ENCODE measurements at places on chromosomes 5 and 9.
A peak's percentile ranks its signal among the peaks of the same experiment; 100 is the strongest.

GRCh38 chr9:128254855-128255759, 20.7 kb downstream of the GOLGA2 start:
- peak; percentile 22 for DNase-seq

GRCh38 chr5:55894135-55894534, 43.0 kb downstream of the IL31RA start:
- DNase-seq = no peak

DNA sequence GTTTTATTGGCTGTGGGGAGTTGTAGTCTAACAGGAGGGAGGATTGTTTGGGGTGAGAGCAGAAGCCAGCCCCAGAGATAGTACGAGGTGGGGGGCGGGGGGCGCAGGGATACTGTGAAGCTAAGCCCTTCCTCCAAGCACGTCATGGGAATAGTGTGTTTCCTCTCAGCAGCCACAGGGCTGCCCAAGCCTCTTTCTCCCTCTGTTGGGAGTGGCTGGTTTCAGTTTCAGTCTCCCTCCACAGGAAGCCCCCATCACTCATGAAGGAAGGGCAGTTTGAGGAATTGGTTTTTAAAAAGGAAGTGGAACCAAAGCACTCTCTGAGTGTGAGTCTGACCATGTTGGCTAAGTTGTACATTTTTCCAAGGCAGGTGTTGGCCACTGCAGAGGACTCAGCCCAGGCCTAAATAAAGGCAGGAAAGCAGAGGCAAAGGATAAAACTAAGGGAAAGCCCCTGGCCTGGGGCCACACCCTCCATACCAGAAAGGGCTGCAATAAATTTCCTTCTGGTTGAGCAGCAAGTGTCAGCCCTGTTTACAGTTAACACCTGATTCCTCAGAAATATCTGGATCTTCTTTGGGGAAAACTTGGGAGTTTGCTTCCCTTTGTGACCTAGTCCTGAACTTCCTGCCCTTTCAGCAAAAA, 3.2 kb downstream of the RAB24 start:
- DNase-seq = peak; percentile 77

DNA sequence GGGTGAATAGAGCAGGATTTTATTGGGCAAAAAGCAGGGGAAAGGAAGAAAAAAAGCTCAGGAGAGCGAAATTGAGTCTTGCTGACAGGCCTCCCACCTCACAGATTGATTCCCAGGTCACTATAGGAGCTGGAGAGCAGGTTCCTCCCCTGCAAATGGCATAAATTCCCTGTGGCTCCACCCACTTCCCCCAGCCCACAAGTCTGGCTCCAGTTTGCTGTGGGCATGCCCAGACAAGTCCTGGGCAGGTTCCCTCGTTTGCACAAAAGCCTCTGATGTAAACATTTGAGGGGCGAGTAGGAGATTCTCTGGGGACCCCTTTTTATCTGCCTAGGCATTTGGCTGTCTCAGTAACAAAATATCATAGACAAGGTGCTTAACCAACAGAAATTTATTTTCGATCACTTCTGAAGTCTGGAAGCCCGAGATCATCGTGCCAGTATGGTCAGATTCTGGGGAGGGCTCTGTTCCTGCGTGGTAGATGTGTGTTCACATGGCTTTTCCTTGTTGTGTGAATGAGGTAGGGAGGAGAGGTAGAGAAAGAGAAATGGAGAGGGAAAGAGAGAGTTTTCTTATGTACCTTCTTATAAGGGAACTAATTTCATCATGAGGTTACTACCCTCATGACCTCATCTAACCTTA, 614.5 kb downstream of the MAT2B start:
- DNase-seq = no peak

DNA sequence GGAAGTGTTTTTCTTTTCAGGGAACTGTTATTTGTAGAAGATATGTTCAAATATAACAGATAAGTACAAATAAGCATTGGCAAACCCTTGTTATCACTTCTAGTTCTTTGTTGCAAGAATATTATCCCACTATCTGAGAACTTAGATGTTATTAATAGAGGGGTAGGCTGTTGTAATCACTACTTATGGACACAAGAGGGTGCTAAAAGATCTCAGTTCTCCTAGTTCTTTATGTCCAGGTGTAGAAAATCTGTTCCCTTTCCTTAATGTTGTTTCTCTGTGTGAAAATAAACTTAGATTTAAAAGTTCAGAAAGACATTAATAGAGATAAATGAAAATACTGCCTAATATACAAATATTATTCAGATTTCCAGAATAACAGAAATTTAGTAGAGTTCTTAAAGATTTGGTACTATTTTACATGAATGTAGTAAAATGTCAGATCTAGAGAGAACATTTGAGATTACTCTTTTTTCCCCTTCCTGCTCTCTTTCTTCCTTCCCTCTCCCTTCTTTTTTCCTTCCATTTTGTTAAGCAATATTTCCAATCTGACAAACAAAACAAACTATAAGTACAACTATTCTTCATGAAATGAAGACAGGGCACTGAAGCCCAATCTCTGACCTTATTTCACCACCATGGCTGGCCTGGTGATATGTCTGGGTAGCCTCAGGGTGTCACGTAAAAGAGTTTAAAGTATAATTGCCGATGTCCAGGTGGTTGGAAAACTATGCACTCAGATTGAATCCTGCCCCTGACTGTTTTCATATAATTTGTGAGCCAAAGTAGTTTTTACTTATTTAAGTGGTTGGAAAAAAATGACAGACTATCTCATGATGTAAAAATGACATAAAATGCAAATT, 43.6 kb upstream of the C5orf46 start:
- DNase-seq = peak; percentile 85

- no peak for DNase-seq
These were observed 102.5 kb upstream of the SREK1 start for GRCh38 chr5:66041627-66042026.

DNA sequence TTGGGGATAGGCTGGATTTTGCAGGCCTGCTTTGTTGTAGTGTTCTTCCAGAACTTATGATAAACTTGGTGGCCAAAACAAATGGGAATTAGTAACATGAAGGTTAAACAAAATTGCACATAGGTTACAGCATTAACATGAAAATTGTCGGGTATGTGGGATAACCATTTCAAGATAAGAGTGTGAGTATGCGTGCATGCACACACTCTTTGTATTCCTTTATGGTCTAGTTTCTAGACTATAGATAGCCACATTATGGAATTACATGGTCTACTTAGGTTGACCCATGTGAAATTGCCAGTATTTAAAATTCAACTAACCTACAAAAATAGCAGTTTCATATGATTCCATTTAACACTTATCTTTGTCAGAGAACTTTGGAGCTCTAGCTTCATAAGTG, 1.4 kb downstream of the HMGCR start:
- DNase-seq = no peak
